Naive thymus-derived CD8-positive, alpha-beta T cell (primary cell): ENCODE measurements at places on chromosomes 5 and 9. TPM values are rescaled to one million over a fixed set of nuclear protein-coding genes. Genes with fewer than 3 reads are reported as not detected.
A peak's percentile ranks its signal among the peaks of the same experiment; 100 is the strongest.

SHOC1 gene
- polyA plus RNA-seq: not detected

NR5A1 gene
- not detected for polyA plus RNA-seq

RASGRF2 gene
- 8.3 TPM for polyA plus RNA-seq

CSF1R gene
- 0.82 TPM for polyA plus RNA-seq

ANKRD18B gene
- polyA plus RNA-seq: not detected

MYOZ3 gene
- polyA plus RNA-seq: 0.19 TPM

TAS2R1 gene
- polyA plus RNA-seq: not detected

DNA sequence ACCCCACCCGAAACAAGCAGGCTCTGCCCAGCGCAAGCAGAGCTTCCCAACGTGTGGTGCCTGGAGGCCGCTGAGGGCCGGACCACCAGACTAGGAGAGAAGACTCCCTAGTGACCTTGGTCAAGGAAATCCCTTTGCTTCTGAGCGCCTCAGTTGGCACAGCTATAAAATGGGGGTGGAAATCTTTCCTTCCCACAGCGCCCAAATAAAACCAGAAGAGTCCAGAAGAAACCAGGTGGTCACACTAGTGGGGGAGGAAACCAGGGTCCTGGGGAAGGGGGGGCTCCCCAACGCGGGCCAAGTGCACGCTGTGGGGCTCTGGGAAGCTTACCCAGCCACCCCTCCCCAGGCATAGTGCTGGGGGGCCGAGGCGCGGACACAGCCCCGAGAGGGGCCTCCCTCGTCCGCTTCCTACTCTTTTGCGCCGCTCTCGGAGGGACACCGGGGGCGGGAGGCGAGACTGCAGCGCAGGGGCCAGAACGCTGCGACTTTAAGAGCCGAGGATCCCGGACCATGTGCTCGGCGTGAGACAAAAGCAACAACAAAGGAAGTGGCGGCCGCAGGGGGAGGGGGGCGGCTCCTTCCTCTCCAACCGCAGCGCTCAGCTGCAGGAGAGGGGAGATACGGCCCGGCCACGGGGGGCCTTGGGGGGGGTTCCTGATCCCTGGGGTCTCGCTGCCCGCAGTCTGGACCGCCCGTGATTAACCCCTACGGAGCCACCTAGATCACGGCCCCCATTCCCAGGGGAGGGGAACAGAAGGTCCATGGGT, 885 bp downstream of the RNF44 start:
- H3K27me3 ChIP-seq: no peaks in the 10 kb centered on the region
- peak overlapping the region; percentile 100 for H3K27ac ChIP-seq
- peak overlapping the region; percentile 97 for H3K4me3 ChIP-seq
- H3K36me3 ChIP-seq: peaks cover 8% of the 10 kb centered on the region

DNA sequence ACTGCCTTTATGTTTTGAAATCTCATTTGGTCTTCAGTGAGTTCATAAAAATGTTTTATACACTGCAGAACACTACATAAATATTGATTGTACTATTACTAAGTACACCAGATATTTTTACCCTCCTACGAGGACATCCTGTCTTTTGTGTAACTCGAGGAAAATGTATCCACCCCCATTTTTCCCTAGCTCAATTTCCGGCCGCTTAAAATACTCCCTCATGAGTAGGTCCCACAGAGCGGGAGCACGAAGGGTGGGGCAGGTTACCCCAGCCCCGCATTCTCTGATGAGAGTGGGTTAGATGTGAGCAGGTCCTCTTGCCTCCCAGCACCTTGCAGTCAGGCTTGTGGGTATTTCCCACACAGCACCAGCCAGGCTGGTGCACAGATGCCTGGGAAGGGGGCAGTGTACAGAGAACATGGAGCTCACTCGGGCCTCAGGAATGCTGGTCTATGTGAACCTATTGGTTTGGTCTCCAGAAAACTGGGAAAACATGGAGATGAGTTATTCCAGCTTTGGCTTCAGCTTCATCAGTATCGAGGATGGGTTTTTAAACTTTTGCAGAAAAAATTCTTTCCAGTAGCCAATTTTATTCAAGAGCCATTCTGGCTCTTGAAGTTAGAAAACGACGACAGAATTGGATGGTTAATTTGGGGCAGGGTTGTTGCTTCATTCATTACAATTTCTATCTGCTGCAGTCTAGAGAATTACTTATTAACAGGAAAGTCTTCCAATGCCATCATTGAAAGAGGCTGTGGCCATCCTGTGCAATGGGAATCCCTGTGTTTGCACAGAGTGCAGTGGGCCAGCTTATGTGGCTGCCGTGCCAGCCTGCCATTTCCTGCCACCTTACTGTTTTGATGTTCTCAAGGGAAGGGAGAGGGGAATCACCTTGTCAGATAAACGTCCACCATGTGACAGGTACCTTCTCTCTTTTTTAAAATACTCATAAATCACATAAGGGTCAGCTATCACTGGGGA, 73.2 kb downstream of the WDR41 start:
- H3K36me3 ChIP-seq: no peaks in the 10 kb centered on the region
- peaks cover 24% of the 10 kb centered on the region for H3K27me3 ChIP-seq
- no peaks in the 10 kb centered on the region for H3K4me1 ChIP-seq
- no peak overlapping the region for H3K27ac ChIP-seq
- DNase-seq: no peak

GRCh38 chr5:147055089-147055826, 176.7 kb upstream of the PPP2R2B start:
- no peak overlapping the region for H3K4me3 ChIP-seq
- no peaks in the 10 kb centered on the region for H3K36me3 ChIP-seq
- no peaks in the 10 kb centered on the region for H3K4me1 ChIP-seq
- no peak overlapping the region for H3K27ac ChIP-seq
- H3K27me3 ChIP-seq: peaks cover 3% of the 10 kb centered on the region
- DNase-seq: no peak

- no peak overlapping the region for H3K27ac ChIP-seq
- no peaks in the 10 kb centered on the region for H3K27me3 ChIP-seq
Measured at GRCh38 chr5:77709993-77710685, 66.0 kb downstream of the TBCA start.

GRCh38 chr5:76733049-76733417, 17.1 kb downstream of the F2R start:
- H3K4me3 ChIP-seq: peak overlapping the region; percentile 2
- peak overlapping the region; percentile 24 for H3K27ac ChIP-seq
- DNase-seq: peak; percentile 46
- H3K4me1 ChIP-seq: peaks cover 24% of the 10 kb centered on the region
- H3K27me3 ChIP-seq: peaks cover 3% of the 10 kb centered on the region
- H3K36me3 ChIP-seq: peaks cover 22% of the 10 kb centered on the region

GRCh38 chr9:21993893-21994555, at the start of gene CDKN2A:
Gene CDKN2A, minus strand, starts transcription at chr9:21994392.
- peaks cover 29% of the 10 kb centered on the region for H3K27me3 ChIP-seq
- H3K4me1 ChIP-seq: peaks cover 6% of the 10 kb centered on the region
- H3K4me3 ChIP-seq: peak within 1 kb of the TSS; percentile 90
- peaks cover 2% of the 10 kb centered on the region for H3K36me3 ChIP-seq
- peak within 1 kb of the TSS; percentile 65 for H3K27ac ChIP-seq

DNA sequence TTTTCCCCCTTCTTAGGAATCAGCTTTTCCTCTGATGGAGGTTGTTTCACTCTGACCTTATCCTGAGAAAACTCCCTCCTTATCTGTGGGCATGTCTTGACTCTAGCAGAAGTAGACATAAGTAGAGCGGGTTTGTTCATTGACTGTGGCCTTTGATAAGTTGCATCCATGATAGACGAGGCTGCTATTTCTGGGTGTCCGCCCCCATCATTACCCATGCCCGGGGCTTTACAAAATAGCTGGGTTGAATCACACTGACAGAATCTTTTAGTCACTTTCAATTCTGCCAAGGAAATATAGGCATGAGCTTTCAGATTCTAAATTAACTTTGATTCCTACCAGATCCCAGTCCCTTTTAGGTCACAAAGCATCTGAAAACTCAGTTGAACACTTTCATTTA, 223.8 kb downstream of the SEC61B start:
- H3K4me3 ChIP-seq: no peak overlapping the region
- no peak overlapping the region for H3K27ac ChIP-seq
- no peak for DNase-seq
- peaks cover 15% of the 10 kb centered on the region for H3K27me3 ChIP-seq
- H3K36me3 ChIP-seq: no peaks in the 10 kb centered on the region

DNA sequence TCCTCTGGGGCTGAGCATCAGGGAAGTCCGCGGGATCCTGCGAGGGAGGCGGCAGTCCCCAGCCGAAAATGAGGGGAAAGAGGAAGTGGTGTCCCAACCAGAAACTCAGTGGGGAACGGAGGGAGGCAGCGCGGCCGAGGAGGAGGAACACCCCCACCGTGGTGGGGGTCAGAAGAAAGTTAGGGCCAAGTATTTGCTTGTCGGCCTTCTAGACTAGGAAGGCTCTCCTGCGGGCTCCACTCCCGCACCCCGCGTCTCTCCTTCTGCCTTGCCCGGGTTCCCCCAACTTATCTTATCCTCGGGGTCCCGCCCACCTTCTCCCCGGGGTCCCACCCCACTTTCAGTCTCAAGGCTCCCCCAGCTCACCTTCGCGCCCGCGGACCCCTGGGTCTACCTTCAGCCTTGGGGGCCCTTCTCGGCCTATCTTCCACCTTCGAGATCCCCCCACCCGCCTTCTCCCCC, 557 bp upstream of the PHF2 start:
- peaks cover 24% of the 10 kb centered on the region for H3K4me1 ChIP-seq
- no peaks in the 10 kb centered on the region for H3K36me3 ChIP-seq
- H3K4me3 ChIP-seq: peak overlapping the region; percentile 89
- DNase-seq: peak; percentile 52
- H3K27ac ChIP-seq: peak overlapping the region; percentile 92

- peaks cover 1% of the 10 kb centered on the region for H3K27me3 ChIP-seq
- no peak overlapping the region for H3K27ac ChIP-seq
- peaks cover 5% of the 10 kb centered on the region for H3K36me3 ChIP-seq
- H3K4me3 ChIP-seq: no peak overlapping the region
Measured at GRCh38 chr9:4192450-4192849, 107.4 kb downstream of the GLIS3 start.

DNA sequence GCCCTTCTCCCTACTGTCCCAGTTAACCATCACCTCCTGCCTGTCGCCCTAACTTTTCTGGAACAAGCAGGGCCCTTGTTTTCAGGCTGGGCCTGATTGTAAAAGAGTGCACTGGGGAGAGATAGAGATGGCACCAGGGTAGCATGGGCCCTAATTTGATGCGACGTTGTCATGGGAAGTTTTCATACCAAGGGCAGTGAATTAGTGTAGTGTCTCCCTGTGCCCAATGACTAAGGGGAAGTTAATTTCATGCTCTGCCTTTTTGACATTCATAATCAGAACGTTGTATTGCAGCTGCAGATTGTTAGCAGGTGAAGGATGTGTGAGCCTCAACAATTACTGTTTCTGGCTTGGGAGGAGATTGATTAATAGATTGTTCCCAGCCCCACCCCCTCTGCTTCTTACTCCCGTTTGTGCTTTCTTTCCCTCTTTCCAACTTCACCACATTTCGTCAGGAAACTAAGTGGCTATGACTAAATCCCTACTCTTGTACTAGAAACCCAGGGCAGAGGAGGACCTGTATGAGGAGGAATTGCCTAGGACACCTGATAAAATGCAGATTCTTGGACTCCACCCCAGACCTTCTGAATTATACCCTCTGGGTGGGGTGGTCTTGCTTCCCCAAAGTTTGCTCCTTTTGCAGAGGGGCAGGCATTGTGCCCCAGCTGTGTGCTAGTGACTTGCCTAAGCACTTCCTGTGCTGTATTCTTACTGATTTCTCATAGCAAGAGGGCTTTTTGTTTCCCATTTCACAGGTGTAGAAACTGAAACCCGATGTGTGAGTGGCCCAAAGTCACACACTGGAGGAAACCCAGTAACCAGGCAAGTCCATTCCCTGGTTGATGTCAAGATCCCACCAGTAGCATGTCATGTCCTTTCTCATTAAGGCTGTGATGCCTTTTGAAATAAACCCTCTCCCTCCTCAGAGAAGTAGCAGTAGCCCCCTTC, 56.3 kb downstream of the DAB2IP start:
- H3K4me3 ChIP-seq: no peak overlapping the region
- peaks cover 8% of the 10 kb centered on the region for H3K27me3 ChIP-seq
- H3K4me1 ChIP-seq: no peaks in the 10 kb centered on the region
- no peak overlapping the region for H3K27ac ChIP-seq
- no peak for DNase-seq

DNA sequence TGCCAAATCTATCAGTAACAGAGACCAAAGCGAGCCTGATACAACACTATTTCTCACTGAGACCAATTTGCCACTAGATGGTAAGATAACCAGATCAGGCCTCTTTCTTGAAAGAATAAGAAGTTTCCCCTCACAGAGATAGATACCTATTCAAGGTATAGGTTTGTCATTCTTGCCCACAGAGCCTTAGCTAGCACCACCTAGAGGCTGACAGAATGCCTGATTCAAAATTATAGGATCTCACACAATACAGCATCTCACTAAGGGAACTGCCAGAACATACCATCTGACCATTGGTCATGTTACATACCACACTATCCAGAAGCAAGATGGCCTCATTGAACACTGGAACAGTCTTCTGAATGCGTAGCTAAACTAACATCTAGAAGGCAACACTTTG, 166.6 kb upstream of the HCN1 start:
- H3K4me1 ChIP-seq: no peaks in the 10 kb centered on the region
- H3K27ac ChIP-seq: no peak overlapping the region
- no peak for DNase-seq

DNA sequence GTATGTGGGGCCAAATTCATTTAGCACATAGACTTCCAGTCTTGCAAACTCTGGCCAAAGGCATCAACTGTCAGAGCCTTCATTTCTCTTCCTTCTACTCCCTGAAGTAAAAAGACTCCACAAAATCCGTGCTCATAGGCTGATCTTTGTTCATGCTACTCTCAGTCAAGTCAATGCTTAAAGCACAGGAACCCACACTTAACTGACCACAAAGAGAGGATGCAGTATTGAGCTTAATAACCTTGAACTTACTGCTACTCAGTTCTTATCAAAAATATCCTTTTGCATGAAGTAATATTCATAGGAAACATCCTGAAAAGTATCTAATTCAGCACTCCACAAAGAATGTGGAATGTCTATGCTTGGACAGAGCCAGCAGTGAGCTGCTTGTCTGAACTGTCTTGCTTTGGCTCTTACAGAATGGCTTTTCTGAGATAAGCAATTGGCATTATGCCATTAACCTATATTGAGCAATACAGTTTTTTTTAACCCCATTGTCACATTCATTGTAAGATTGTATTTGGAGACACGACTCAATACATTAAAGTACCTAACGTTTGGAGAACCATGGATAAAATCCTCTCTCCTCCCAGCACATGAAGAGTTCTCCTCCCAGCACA, 21.7 kb downstream of the LPAR1 start:
- H3K36me3 ChIP-seq: no peaks in the 10 kb centered on the region
- DNase-seq: no peak

- no peak overlapping the region for H3K4me3 ChIP-seq
- H3K27me3 ChIP-seq: peaks cover 5% of the 10 kb centered on the region
- no peaks in the 10 kb centered on the region for H3K4me1 ChIP-seq
- H3K36me3 ChIP-seq: peaks cover 20% of the 10 kb centered on the region
Measured at GRCh38 chr5:1744393-1745122, 55.1 kb downstream of the MRPL36 start.

GRCh38 chr5:106634375-106634774, 1036.4 kb downstream of the EFNA5 start:
- no peak for DNase-seq
- H3K4me1 ChIP-seq: no peaks in the 10 kb centered on the region
- H3K27ac ChIP-seq: no peak overlapping the region
- H3K27me3 ChIP-seq: no peaks in the 10 kb centered on the region

DNA sequence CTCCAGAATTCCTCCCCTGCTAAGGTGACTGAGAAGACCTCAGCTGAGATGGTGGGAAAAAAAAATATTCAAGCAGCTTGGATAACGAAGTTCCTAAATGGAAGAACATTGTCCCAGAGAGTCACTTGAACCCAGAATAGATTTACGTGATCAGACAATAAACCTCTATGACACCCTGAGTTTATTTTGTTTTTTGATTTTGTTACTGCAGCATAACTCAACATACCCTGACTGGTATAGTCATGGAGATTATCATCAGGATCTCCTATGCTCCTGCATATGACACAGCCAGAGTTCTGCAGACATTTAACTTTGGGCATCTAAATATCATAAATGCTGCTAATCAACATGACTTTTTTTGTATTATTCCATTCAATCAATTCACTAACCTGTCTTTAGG, 282.9 kb downstream of the RASEF start:
- no peaks in the 10 kb centered on the region for H3K4me1 ChIP-seq
- DNase-seq: no peak
- no peak overlapping the region for H3K4me3 ChIP-seq
- H3K36me3 ChIP-seq: no peaks in the 10 kb centered on the region
